ENCODE measurements at places on chromosomes 5 and 9.

- DNase-seq, result no peak
Measured at GRCh38 chr9:36659500-36659899, 86.8 kb downstream of the MELK start.

DNA sequence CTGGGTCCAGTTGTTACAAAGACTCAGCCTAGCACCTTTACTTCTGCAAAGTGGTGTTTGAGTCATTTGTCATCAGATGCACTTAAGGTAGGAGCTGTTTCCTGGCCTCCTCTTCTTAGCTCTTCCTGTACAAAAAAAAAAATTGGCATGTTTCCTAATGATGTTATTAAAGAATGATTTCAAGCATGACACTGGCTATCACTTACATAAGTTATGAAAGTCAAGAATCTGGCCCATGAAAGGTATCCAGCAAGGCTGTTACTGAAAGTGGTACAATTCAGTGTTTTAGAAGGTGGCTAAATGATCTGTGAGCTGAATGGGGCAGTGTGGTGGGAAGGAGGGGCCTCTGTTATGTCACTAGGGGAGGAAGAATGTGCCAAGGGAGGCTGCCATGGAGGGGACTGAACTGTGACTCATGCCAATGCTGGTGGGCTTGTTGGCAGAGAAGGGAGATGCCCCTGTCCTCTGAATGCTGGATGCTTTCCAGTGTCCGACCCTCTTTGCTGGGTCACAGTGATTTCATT lies 175.1 kb upstream of the MAP1B start:
- DNase-seq, result no peak

- no peak for DNase-seq
Measured at GRCh38 chr5:54440456-54440893, 15.0 kb upstream of the HSPB3 start.

DNA sequence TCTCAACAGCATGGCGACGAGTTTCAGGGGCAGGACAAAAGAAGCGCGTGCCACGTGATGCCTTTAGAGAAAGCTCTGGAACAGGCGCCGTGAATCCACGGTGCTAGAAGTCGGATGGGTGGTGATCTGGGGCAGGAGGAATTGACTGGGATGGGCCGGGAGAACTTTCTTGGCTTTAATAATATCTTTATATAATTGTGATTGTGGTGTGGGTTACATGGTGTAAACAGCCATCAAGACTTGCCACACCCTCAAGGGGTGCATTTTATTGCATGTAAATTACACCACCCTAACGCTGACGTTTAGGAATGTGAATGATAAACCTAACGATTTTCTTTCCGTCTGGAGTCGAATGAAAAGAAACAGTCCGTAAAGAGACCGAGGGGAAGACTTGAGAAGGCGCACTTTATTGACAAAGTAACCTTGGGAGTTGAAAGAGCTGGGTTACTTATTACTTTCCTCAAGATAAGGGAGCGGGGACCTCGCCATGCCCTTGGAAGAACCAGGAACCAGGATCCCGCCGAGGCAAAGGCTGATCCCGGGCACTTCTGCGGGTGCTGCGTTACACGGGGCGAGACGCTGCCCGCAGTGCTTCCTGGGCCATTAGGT lies 8.5 kb downstream of the NRARP start:
- no peak for DNase-seq

DNA sequence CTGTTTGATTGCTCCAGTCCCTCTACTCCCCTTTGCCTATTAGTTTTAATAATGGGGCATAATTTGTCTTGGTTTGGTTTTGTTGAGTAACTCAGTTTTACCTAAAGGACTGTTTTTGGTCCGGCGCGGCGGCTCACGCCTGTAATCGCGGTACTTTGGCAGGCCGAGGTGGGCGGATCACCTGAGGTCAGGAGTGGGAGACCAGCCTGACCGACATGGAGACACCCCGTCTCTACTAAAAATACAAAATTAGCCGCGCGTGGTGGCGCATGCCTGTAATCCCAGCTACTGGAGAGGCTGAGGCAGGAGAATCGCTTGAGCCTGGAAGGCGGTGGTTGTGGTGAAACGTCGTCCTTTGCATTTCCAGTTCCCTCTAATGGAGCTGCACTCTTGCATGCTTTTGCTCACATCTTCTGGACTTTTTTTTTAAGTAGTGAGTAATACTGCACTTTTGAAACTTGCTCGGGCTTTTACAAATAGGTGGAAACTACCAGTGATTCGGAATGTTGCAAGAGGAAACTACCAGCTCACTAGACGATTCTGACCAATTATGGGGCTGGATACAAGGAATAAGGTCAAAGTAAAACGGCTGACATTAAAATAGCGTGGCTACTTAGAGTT lies 721 bp upstream of the MAML1 start:
- DNase-seq, result peak; percentile 63

GRCh38 chr9:20623748-20624124 lies 1.4 kb upstream of the MLLT3 start:
- no peak for DNase-seq

DNA sequence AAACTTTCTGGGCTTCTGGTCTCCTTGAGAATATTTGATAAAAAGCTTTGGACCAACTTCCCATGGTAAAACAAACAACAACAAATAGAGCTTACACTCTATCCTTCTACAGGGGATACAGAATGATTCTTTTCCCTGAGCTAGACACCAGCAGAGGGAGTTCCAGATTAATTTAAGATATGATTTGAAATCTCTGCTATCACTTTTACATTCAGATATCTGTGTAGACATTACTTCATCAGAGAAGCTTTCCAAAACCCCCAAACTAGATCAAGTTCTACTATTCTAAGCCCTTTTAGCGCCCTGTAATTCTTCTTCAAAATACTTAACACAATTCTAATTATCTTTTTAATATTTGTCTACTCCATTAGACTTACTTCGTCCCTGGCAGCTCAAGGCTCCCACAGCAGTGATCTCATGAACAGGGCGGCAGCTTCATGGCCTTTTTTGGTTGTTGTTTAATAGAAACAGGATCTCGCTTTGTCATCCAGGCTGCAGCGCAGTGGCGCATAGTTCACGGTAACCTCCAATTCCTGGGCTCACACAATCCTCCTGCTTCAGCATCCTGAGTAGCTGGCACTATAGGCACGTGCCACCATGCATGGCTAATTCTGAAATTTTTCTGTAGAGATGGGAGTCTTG lies 955 bp upstream of the GALNT12 start:
- no peak for DNase-seq

DNA sequence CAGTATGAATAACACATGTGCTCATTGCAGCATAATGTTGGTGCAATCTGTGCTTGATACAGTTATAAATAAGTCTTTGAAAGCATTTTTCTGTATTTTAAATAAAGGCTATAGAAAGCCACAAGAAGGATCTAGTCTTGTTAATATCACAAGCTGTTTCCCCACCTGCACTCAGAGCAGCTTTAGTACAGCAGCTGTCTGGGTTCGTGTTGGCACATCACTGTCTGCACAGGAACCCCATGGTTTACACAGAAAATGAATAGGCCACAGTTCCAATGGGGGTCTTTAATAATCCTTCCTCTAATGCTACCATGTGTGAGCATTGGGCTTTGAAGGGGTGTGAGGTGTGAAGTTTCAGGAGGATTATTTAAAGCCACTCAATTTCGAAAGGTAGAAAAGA lies 2269.7 kb downstream of the MAT2B start:
- DNase-seq, result no peak
